ENCODE measurements at places on chromosomes 5 and 9.
A peak's percentile ranks its signal among the peaks of the same experiment; 100 is the strongest.

DNA sequence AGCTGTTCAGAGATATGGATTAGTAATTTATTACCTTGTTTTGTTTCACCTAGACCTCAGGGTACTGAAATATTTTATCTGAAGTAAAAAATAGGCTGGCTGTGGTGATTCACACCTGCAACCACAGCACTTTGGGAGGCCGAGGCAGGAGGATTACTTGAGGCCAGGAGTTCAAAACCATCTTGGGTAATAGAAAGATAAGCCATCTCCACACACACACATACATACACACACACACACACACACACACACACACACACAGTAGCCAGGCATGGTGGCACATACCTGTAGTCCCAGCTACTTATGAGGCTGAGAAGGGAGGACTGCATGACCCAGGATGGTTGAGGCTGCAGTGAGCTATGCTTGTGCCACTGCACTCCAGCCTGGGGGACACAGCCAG lies 3.7 kb downstream of the ANXA2R start:
- DNase-seq: no peak

- no peak for DNase-seq
These were observed 92.6 kb downstream of the CWC27 start for GRCh38 chr5:64861281-64861680.

GRCh38 chr5:72166070-72166979 lies 59.0 kb downstream of the MAP1B start:
- peak; percentile 96 for DNase-seq

- DNase-seq: no peak
These were observed 34.5 kb upstream of the GLIS3 start for GRCh38 chr9:4334410-4334813.

DNA sequence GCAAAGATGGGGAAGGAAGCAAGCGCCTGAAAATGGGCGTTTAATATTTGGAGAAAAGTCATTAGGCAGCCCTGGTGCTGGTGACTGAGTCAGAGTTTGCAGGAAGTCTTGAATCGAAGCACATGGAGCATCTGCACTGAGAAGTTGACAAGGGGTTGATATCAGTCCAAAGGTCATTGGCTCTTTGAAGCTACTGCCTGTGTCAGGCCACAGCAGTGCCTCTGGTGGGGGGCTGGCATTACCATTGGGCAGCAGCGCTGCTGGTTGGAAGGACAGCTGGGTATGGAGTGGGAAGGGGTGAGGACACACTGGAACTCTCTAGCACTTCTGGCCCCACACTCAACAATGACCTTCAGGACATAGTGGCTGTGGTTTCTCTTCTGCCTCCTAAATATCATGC lies 150.4 kb upstream of the ERCC6L2 start:
- no peak for DNase-seq

GRCh38 chr5:108727651-108728565 lies 19.8 kb upstream of the FER start:
- peak; percentile 93 for DNase-seq

- no peak for DNase-seq
These were observed 54.7 kb downstream of the IRF1 start for GRCh38 chr5:132435886-132436285.

- DNase-seq: no peak
These were observed 133.5 kb upstream of the DAP start for GRCh38 chr5:10894445-10895054.

DNA sequence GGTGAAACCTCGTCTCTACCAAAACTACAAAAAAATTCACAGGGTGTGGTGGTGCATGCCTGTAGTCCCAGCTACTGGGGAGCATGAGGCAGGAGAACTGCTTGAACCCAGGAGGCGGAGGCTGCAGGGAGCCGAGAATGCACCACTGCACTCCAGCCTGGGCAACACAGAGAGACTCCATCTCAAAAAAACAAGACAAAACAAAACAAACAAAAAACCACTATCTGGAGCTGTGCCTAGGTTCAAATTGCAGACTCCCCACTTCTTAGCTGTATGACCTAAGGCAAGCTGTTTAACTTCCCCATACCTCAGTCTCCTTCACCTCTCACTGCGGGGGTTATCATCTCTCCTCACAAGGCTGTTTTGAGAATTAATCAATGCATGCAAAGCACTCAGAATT lies 68.0 kb downstream of the MAPKAP1 start:
- no peak for DNase-seq

- DNase-seq: no peak
These were observed 134.3 kb downstream of the OR2K2 start for GRCh38 chr9:111195766-111196165.

- DNase-seq: no peak
These were observed 115.4 kb downstream of the ZNF608 start for GRCh38 chr5:124630767-124631704.

DNA sequence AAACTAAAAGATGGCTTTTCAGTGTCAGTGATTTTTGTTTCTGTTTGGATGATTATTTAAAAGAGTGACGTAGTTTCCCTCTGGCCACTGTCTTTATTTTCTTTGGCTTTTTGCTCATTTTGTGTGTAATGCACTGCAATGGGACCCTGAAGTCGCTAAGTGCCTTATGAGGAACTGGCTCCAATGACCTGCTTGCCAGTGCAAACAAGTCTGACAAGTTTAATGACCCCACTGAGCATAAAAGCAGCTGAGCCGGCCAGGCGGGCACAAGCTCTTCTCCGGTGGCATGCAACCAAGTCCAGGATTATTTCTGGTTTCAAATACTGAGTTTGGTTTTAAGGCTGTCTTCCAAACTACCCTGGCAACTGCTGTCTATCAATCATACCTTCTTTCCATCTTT lies 15.6 kb upstream of the GNA14 start:
- no peak for DNase-seq

DNA sequence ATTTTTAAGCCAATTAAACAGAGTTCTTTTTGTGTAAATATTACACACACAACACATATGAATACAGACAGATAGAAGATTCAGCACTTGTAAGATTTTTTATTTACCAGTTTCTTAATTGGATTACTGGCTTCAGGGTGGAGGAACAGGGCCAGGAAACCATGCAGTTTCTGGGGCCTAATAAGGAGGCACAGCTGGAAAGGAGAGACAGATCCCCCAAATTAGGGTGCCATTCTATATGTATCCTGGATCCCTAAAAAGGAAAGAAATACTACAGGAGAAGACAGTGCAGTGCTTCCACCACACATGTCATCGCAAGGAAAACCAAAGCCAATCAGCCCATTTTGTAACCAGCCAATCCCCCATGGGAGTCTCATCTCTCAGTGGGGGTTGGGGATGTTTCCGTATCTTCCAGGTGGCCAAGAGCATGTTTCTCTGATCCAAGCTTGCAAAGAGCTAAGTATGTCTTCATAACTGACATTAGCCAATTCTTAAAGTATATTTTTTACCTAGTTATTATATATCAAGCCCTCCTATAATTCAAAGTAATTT lies 15.8 kb upstream of the ABO start:
- DNase-seq: no peak

GRCh38 chr5:43639566-43639965 lies 36.6 kb downstream of the NNT start:
- no peak for DNase-seq

DNA sequence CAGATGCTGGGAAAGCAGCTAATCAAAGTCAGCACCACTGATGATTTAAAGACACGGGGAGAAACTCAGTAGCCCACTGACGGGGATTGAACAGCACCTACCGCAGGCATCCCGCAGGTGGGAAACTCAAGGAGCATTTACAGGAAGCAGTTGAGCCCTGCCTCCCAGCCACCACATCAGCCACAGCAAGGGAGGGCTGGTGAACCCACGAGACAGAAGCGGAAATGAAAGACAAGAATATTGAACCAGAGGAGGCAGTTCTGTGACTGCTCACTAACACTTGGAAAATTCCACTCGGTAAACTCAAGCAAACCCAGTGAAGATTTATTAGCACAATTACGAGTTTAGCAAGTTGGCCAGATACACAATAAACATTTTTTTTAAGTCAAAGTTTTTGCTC lies 10.6 kb upstream of the FAM163B start:
- no peak for DNase-seq

DNA sequence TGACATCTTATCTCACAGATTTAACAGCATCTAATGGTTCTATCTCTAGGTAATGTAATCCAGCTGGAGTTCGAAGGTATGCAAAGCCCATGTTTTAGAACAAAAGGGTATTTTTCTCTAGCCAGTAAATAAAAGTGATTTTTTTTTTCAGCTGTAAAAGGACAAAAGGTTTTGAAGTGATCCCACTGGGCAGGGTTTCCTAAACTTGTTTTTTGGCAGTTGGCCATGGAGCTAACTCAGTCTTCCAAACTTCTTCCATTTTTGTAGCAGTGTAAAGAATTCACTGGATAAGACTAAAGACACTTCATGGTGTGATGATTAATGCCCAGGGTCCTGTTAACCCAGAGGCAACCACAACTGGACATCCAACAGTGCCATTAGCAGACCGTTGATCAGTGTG lies 63.8 kb downstream of the TMEM252 start:
- peak; percentile 10 for DNase-seq

DNA sequence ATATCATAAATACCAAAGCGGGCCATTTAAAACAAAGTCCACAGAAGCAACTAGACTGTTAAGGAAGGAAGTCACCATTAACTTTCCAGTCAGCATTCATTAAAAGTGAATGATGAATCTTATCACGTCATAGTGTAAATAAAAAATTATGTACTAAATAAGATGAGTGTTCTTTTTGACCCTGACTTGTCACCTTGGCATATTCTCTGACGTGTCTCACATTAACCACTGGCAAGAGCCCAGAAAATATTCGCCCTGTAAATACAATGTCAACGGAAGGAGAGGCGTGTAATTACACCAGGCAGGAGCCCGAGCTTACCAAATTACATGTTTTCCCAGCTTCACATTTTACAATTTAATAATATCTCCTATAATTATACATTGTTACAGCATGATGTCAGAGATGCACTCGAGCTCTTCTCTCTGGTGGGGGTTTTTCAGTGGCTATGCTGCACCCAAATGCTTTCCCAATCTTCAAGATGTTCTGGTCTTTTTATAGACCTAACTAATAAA lies 29.3 kb upstream of the UBE2QL1 start:
- no peak for DNase-seq

GRCh38 chr9:121886759-121887485 lies 206.2 kb downstream of the TTLL11 start:
- no peak for DNase-seq

Data from HAP-1 (cell line).